EH (cell line): ENCODE measurements at places on chromosomes 13 and 19.

- DNase-seq, result no peak
These were observed 4.7 kb downstream of the DDA1 start for GRCh38 chr19:17314007-17314593.

DNA sequence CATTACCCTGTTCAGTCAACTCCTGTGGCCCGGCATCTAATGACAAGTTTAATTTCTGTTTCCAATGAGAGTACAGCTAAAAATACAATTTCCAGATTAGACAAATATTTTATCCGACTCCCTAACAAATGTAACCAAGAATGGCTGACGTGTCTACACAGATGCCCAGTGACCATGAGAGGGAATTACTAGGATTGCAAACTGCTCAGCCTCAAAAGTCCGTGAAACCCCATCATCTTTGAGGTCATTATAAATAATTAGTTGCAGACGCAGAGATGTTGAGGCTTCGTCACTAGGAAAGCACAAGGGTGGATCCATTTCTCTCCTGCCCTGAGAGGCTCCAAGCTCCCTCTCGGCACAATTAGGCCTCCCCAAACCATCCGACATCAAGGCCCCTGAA lies 104.1 kb upstream of the ZNF507 start:
- no peak for DNase-seq

DNA sequence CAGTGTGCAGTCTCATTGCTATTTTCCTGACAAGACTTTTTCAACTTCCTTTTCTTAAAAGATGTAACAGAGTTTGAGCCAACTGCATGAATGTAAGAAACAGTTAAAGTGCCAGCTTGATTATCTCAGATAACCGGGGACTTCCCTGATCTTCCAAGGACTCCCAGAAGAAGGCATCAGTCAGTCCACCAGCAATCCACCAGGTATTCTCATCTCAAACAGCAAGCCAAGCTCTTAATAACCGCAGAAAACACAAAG lies 350.1 kb downstream of the LIG4 start:
- DNase-seq, result no peak

DNA sequence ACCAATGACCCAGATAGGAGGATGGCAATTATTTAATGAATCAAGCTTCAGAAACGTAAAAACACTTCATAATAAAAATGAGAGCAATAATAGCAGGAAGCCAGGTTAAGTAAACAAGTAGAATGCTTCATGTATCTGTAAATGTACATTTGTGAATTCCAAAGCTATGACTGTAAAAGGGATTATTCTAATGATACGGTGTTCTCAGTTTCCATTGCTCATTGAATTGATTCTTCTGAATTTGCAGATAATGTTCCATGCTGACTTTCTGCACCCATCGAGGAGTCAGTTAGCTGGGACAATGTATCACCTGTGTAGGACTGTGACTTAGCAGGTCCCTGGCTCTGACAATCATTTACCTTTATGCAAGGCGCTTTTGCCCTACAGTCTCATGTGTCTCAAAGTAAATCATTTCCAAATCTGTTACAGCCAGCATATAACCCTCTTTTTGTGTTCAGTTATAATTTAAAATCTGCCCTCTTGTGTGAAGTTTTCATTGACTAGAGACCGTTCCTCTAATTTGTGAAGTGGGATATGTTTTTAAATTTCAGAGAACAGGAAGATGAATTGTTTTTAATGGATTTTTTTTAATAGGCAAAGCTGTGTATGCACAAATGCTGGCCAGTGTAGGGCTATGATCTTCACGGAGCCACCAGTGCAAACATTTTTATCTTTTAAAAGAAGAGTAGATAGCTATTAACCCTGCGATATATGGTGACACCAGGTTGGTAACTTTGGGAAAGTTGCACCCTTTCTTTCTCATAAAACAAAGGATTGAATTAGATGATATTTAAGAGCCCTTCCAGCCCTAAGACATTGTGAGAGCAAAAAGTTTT lies 267.1 kb downstream of the KLF5 start:
- peak; percentile 4 for DNase-seq

DNA sequence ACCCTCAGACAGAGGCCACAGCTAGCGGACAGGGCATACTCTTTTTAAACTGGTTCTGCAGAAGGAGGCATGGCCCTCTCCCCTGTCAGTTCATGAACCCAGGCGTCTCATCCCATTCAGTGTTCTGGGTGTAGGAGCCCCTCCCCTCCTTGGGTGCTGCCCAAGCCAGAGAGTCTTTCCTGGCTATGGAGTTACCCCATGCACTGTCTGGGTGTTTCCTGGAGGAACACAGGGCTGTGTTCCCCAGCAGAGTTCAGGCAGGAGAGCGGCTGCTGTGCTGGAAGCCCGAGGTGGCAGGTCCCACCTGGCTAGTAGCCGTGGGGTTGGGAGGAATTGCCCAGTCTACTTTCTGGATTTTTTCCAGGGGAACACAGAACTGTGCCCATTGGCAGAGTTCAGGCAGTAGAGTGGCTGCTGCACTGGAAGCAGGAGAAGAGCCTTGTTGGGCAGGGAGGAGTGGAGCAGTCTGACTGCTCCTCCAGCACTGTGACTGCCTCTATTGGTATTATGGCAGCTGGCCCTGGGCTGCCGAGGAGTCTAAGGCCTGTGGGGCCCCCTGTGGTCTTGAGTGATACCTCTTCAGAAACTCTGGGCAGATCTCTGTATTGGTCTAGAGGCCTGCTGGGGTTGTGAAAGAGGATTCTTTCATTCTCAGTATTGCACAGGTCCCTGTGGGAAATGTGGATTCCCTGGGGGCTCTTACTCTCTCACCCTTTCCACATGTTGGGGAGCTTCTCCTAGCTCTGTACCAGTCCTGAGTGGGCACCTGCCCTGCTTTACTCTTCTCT lies 168.3 kb downstream of the PCDH20 start:
- DNase-seq, result no peak

DNA sequence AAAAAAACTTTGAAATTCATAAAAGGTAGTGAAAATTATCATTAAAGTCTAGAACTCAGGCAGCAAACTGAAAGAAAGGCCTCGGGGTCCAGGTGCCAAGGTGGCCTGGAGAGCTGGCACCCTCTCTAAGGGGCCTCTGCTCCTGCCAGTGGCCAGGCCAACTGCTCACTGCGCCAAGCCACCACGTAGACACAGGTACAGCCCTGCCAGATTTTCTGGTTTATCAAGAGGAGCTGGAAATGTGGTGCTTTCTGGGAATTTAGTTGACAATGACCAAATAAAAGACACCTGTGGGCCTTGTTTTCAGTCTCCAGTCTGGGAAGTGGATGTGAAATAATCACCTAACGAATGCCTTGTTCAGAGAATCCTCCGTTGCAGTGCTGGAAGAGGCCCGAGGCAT lies 22.8 kb downstream of the ZNF574 start:
- DNase-seq, result no peak

DNA sequence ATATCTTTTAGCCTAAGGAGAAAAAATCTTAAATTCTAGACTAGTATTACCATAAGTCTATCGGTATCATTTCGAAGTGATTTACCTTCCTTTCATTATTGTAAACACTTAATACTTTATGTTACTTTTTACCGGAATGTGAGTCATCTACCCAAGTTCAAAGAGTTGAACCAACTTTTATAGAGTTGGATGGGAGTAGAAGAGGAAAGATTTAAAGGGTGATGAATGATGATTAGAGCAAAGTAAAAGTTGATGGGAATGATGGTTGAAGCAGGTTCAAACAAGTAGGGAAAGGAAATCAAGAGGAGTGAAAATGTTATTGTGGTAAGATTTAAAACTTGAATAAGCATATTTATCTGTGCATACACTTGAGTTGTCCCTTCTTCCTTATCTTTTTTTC lies 11.3 kb upstream of the LPAR6 start:
- no peak for DNase-seq

DNA sequence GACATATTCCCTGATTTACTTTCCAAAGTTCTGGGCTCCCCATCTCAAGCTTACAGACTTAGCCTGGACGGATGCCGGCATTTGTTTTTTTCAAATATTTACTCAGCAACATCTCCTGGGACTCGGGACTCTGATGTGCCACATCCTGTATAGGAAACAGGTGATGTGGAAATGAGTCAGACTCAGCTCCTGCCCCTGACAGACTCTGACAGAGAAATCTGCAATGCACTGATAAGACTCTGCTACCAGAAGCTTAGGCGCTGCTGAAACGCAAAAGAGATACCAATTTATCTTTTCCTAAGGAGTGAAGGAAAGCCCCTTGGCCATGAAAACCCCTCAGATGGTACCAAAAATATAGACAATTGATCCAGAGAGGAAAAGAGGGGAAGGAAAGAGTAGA lies 16.2 kb downstream of the LAIR2 start:
- no peak for DNase-seq

- DNase-seq, result no peak
These were observed 10.3 kb upstream of the IL4I1 start for GRCh38 chr19:49906879-49907564.

DNA sequence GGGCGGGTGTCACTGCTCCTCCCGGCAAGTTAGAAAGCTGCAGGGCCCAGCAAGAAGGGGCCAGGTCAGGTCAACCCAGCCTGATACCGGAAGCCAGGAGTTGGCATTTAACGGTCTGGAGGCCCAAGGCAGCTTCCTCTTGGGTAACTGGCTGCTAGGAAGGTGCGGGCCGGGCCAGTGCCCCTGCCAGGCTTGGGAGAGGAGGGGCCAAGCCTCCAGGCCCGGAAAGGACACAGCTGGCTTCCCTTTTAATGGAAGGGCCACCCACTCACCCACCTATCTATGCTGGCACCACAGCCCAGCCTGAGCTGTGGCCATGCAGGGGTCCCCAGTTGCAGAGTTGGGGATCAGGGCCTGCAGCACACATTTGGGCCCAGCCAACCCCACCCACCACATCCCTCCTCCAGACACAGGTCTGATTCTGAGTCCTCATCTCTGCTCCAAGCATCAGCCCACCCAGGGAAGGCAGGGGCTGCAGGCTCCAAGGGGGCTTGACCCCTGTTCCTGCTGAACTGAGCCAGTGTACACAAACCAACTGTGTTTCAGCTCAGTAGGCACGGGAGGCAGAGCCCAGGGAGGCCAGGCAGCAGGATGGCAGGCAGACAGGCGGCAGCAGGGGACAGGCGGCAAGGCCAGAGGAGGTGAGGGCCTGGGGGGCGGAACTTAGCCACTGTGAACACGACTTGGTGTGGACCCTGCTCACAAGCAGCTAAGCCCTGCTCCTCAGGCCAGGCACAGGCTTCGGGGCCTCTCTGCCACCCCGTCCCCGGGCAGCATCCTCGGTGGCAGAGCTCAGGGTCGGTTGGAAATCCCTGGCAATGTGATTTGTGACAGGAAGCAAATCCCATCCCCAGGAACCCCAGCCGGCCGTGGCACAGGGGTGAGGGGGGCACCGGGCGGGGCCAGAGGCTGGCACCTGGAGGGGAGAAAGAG lies 40.8 kb downstream of the ZSWIM4 start:
- DNase-seq, result peak; percentile 44

- DNase-seq, result peak; percentile 47
These were observed 550 bp upstream of the DLL3 start for GRCh38 chr19:39497996-39498797.

- DNase-seq, result peak; percentile 67
These were observed 46.9 kb downstream of the SIPA1L3 start for GRCh38 chr19:37953918-37954303.

GRCh38 chr13:81563091-81563490 lies 1222.2 kb upstream of the SPRY2 start:
- DNase-seq, result no peak

- no peak for DNase-seq
These were observed 3.5 kb upstream of the TLE5 start for GRCh38 chr19:3065675-3066357.

- DNase-seq, result no peak
These were observed 57.4 kb downstream of the ZNF728 start for GRCh38 chr19:22945560-22945959.

GRCh38 chr19:14433554-14434501 lies 722 bp downstream of the PKN1 start:
- DNase-seq, result no peak

DNA sequence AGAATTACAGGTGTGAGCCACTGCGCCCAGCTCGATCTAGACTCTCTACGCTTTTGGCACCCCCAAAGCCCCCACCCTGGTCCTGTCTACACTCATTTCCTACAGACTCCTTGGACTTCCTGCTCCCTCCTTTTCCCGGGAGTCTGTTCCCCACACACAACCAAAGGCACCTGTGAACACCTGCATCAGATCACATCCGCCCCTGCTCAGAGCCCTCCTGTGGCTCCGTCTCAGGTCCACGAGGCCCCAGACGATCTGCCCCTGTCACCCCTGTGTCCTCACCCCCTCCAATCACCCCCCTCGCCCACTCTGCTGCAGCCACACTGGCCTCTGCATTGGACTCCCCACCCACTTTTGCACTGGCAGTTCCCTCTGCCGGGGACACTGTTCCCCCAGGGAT lies 12.4 kb upstream of the PAK4 start:
- DNase-seq, result no peak

- DNase-seq, result peak; percentile 22
These were observed 16.2 kb upstream of the IFT88 start for GRCh38 chr13:20550799-20551198.

DNA sequence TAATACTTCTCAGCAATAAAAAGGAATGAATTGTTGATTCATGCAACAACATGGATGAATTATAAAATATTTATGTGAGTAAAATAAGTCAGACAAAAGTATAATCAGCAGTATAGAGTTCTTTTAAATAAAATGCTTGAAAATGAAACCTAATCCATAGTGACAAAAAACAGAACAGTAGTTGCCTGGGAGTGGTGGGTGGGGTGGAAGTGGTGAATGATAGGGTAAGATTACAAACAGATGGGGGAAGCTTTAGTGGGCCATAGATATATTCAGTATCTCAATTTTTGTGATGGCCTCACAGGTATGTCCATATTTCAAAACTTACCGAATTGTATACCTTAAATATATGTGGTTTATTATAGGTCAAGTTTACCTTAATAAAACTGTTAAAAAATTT lies 124.9 kb upstream of the UBL3 start:
- DNase-seq, result no peak

DNA sequence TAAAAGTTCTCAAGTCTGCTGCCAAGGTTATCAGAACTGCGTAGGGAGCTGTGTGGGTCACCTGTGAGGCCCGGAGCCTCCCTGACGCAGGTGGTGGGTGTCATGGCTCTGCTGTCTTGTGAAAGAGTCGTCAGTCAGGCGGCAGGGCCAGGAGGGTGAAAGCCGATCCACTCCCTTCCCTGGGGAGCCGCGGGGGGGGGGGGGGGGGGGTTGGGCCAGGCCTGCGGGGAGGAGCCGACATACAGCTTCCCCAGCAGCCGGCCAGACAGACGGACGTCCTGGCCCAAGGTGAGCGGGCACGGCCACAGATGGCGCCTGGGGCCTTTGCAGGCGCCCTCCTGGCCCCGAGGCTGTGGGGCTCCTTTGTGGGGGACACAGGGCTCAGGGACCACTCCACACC lies 12.4 kb downstream of the SBNO2 start:
- DNase-seq, result no peak

GRCh38 chr13:89980896-89981295 lies 1366.6 kb upstream of the MIR17HG start:
- DNase-seq, result no peak

DNA sequence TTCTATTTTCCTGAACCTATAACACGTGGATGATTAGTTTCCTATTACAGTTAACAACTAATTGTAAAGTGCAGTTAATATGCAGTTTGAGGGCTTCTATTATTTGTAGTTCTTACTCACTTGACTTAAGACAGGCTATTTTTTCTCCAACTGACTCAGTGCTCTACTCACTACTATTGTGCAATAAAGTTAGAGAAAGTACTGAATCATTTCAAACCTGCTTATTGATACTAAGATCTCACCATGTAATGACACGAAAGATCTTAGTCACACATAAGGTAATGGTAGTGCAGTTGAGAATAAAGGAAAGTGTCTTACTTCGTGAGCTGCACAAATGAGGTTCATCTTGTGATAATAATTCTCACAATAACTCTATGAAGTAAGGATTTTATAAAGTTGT lies 22.8 kb upstream of the ITM2B start:
- DNase-seq, result peak; percentile 61

GRCh38 chr19:30879225-30879624 lies 470.0 kb downstream of the TSHZ3 start:
- DNase-seq, result no peak
